ENCODE measurements at places on chromosomes 1 and 21.

GRCh38 chr1:207952617-207953542 lies 42.0 kb upstream of the CD34 start:
- DNase-seq = no peak

GRCh38 chr1:183806675-183807074 lies 1.8 kb downstream of the RGL1 start:
- no peak for DNase-seq

- DNase-seq = no peak
Observed at GRCh38 chr1:13901597-13901996, 201.6 kb downstream of the PRDM2 start.

GRCh38 chr1:29703596-29704370 lies 467.5 kb downstream of the PTPRU start:
- no peak for DNase-seq

DNA sequence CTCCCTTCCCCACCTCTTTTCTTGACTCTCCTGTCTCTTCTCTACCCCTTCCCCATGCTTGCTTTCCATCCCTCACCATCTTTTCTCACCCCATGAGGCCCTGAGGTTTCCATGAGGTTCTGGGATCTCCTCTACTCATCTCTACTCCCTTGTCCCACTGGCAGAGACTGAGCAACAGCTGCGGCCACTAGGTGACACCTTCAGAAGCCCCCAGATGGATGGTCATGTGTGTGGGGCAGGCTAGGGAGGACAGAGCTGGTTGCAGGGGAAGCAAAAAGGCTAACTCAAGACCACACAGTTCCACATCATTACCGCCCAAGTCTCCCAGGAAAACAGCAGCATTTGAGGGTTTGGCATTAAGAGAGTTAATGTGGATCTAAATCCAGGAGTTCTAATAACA lies 45.0 kb downstream of the LRRN2 start:
- DNase-seq = no peak

DNA sequence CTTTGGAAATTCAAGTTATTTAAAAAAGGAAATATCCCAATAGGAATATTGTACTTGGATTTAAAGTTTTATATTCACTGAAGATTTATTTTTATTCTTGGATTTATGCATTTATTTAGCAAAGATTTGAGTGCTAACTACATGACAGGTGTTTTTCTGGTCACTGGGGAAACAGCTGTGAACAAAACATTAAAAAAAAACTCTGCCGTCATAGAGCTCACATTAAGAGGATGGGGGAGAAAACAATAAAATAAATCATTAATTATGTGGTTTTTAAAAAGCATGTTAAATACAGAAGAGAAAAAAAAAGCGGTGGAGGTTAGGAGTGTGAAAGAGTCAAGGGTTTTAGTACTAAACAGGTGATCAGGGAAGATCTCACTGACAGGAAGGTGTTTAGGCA lies 149.9 kb downstream of the GALNT2 start:
- no peak for DNase-seq

DNA sequence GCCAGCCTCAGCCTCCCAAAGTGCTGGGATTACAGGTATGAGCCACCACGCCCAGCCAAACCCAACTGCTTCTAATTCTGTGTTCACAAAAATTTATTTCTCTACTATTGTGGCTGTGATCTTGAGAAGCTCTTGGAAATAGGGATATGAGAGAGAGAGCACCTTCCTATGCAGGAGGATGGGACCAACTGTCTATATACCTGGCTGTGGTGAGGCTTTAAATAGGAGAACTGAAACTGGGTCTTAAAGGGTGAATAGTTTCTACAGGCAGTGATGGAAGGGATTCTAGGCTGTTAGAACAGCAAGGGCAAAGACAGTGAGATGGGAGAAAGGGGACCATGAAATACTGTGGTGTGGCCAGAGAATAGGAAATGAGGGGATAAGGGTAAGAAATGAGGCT lies 8.3 kb upstream of the PTCH2 start:
- no peak for DNase-seq

DNA sequence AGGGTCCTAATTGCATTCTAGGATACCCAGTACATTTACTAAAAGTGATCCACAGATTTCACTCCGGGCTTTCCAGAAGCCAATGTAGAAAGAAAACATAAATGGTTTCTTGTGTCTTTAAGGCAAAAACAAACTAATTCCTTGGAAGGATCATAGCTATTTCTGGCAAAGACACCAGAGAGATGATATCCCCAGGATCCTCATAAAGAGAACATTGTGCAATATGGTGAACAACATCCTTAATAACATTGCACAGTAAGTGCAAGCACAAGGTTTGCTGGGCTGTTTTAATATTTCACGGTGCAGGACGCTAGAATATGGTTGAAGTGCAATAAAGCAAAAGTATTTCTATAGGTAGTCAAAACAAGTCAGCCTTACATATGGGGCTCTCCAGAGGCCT lies 83.0 kb downstream of the NTPCR start:
- DNase-seq = no peak

- no peak for DNase-seq
Observed at GRCh38 chr1:66176012-66176715, 357.8 kb upstream of the SGIP1 start.

DNA sequence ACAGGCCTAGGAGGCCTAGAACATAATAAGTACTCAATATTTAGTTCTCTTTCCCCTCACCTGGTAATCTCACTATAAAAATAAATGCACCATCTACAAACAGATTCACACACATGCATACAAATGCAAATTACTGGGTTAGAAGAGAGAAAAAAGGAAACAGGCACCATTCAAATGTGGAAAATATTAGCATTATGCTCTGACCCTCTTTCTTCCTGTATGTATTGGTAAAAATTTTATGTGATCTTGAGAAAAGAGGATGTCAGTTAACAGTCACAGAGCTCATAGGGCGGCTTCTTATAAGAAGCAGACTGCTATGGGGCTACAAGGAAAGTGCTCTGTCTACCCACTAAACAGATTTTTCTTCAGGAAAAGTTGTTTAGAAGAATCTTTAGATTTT lies 565.4 kb downstream of the LMO4 start:
- no peak for DNase-seq

GRCh38 chr1:187409341-187409740 lies 580.6 kb downstream of the PLA2G4A start:
- DNase-seq = no peak

- DNase-seq = no peak
Observed at GRCh38 chr1:151828921-151829320, 2.7 kb downstream of the RORC start.

- no peak for DNase-seq
Observed at GRCh38 chr1:27595597-27595996, 8.3 kb downstream of the AHDC1 start.

- no peak for DNase-seq
Observed at GRCh38 chr1:154779551-154780189, 90.4 kb downstream of the KCNN3 start.

DNA sequence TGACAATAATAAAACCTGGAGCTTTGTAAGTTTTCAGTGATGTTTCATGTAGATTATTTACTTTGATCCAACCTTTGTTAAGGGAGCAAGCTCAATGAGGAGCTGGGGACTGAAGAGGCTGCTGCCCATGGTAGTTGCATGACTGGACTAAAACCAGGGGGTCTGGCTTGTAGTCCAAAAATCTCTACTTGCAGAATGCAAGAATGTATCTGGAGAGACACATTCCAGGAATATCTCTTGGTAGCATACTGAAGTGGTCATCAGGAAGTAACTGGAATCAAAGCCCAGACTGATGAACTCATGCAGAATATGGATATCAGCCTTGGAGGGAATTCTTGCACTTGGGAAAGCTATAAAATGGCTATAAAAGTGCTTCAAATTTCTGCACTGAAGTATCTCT lies 5.8 kb upstream of the KIAA0040 start:
- no peak for DNase-seq

- no peak for DNase-seq
Observed at GRCh38 chr1:228366062-228366865, 40.4 kb downstream of the TRIM11 start.

GRCh38 chr1:230572121-230573105 lies 69.9 kb upstream of the COG2 start:
- DNase-seq = no peak

DNA sequence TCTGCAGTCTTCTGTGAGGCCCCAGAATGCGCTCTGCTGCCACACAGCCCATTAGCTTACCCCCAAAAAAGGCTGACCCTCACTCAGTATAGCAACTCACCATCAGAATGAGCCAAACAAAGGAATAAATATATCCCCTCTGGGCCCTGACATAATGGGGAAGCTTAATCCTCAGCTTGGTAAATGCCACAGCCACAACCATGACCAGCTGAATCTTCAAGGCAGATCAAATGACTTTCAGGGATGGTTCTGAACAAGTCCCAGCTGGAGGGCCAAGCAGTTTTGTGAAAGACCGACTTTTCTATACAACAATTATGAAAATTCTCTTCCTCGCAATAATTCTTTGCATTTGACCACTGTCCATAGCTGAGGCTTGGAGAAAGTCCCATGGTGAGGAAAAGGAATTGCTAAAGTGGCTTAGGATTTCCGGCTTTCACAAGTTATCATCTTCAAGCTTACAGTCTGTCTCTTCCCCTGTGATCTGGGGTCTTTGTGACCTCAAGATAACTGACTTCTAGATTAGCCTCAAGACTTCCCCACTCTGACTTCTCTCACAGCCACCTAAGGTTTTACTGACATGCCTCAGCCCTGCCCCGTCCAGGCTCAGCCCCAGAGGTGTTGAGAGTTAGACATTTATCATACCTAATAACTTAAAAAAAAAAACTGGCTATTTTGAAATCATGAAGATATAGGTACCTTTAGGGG lies 47.8 kb upstream of the PBX1 start:
- no peak for DNase-seq

GRCh38 chr1:89686520-89686919 lies 53.6 kb downstream of the LRRC8C start:
- no peak for DNase-seq

GRCh38 chr21:36166705-36167104 lies 10.1 kb downstream of the DOP1B start:
- DNase-seq = no peak

- DNase-seq = peak; percentile 64
Observed at GRCh38 chr21:25708467-25709065, 26.1 kb downstream of the ATP5PF start.

- DNase-seq = no peak
Observed at GRCh38 chr1:150552128-150552910, 3.1 kb downstream of the ADAMTSL4 start.

- DNase-seq = no peak
Observed at GRCh38 chr1:7526867-7527732, 244.0 kb upstream of the VAMP3 start.

DNA sequence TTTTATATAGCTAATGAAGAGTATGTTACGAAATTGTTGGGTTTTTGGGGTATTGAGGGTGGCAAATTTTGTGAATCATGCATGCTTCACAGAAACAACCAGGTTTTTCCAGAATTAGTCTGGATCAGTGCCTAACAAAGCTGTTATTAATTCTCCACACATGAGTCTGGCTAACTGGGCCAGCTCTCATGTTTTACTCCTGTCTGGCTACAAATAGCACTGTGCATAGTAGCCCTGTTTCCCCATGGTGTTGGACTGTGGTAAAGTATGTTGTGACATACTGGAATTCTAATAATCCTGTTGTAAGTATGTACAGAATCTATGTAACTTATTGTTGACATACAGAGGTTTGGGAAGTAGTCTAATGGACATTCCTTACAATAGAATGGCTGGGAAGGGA lies 35.8 kb downstream of the S100B start:
- no peak for DNase-seq

- DNase-seq = peak; percentile 1
Observed at GRCh38 chr1:218521414-218522169, 176.5 kb downstream of the TGFB2 start.

- no peak for DNase-seq
Observed at GRCh38 chr1:230242326-230242725, 175.3 kb downstream of the GALNT2 start.

GRCh38 chr1:45541193-45541592 lies 9.4 kb upstream of the AKR1A1 start:
- no peak for DNase-seq

- no peak for DNase-seq
Observed at GRCh38 chr1:82517586-82517985, 716.9 kb downstream of the ADGRL2 start.

DNA sequence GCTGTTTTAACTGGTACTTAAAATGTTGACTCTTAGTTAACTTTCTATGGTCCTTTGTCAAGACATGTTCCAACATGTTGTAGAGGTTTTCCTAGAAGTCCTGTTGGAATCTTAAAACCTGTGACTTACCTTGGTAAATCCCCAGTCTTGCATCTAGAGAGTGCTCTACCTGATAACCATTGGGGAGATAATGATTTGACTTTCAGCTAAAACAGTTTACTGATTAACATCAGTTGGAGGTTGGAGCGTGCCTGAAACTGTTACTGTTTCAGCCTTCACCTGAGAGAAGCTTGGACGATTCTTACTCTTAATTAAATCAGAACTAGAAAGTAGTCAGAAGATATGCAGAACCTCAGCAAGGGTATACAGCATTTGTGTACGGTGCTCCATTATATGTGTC lies 8.8 kb downstream of the MDM4 start:
- DNase-seq = no peak

GRCh38 chr21:28654406-28654805 lies 338.3 kb downstream of the LTN1 start:
- DNase-seq = no peak

DNA sequence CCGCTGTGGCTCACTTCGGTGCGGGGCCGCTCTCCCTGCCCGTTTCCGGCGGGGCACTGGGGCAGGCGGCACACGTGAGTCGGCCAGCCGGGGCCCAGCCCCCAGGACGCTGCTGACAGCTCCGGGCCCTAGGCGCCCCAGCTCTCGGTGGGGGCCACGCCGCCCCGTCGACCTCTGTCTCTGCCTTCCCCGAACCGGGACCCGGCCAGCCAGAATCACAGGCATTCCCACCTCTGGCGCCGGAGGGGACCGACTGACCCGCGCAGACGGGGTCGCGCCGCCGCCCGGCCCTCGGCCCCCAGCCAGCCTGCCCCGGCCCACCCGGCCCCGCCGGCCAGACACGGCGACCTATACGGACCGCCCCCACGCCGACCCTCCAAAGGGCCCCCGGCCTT lies 755 bp downstream of the SCMH1 start:
- peak; percentile 17 for DNase-seq

GRCh38 chr1:53634571-53634979 lies 104.4 kb downstream of the GLIS1 start:
- DNase-seq = no peak

DNA sequence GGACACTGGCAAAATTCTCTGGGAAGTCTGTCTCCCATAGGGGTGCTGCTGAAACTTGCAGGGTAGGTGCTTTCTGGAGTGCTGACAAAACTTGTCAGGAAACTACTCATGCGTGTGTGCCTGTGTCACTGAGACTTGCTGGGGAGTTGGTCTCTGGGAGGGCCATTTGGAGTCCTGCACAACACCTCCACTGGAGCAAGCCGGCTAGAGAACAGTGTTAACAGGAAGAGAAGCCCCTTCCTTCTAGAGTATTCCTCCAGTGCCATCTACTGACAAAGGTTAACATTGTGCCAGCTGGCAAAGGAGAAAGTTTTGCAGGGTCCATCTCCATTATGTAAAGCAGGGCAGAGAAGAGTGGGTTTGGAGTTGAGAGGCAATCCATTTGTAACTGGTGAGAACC lies 30.0 kb downstream of the ZMYM4 start:
- DNase-seq = peak; percentile 43

- peak; percentile 11 for DNase-seq
Observed at GRCh38 chr1:202861420-202862132, 27.4 kb downstream of the RABIF start.

Measured in CD8-positive, alpha-beta memory T cell (primary cell).